ENCODE measurements at places on chromosomes 6 and 20.

GRCh38 chr6:28978133-28978491 is 27.0 kb downstream of the ZNF311 start:
- no peak for DNase-seq

GRCh38 chr20:22411627-22412450 is 172.5 kb downstream of the FOXA2 start:
- DNase-seq, result peak; percentile 91

DNA sequence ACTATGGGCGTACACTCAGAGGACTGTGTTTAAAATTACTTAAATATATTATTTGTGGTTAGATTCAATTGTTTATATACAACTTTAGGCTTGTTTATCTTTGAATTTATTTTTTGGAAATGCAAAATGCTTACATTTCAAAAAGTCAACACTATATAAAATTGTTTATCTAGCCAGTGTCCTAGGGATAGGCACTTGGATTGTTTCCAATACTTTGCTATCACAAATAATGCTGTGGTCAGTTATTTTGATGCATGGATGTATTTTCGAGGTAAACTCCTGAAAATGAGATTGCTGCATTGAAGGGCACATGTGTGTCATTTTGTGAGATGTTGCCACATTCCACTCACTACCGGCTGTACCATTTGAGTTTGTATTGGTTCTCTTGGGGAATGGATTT is 213.9 kb downstream of the SLC24A3 start:
- DNase-seq, result no peak

GRCh38 chr6:143037470-143037869 is 23.2 kb upstream of the AIG1 start:
- DNase-seq, result no peak

- DNase-seq, result peak; percentile 52
Measured at GRCh38 chr20:4192378-4193068, 177.2 kb upstream of the RNF24 start.

DNA sequence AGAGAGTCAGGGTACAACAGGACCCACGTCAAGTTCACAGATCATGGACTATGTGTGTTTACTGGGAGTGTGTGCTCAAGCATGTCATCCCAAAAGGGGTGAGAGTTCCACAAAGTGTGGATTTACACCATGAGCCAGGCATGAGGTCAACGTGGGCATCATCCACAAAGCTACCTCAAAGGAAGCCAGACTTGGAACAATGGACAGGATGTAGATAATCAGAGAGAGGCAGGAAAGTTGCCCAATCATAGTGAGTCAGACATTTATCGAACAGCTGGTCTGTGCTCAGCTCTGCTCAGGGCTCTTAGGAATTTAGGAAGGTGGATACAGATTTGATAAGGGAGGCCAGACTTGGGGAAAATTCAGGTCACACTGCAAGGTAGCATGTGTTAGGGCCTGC is 317.2 kb upstream of the CDYL start:
- DNase-seq, result peak; percentile 89

- DNase-seq, result no peak
Measured at GRCh38 chr20:57027777-57028176, 238.7 kb downstream of the BMP7 start.

- DNase-seq, result no peak
Measured at GRCh38 chr20:57652606-57653545, 32.6 kb upstream of the ZBP1 start.

DNA sequence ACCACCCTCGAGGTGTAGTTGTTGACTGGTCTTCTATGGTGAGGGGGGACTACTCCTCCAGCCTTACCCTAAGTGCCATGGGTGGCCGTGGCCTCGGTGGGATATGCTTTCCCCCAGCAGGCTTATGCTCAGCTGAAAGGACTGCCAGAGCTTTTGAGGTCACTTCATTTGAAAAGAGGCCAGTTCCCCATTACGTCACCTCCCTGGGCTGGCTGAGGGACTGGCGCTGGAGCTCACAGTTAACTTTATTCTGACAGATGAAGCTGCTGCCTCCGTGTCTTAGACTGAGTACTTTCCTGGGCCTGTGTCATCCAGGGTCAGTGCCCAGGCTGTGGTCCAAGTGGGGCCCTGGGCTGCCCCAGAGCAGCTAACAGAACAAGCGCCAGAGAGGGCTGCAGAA is 42.8 kb upstream of the PCMTD2 start:
- DNase-seq, result peak; percentile 60

GRCh38 chr6:157063176-157063905 is 260.0 kb downstream of the TMEM242 start:
- no peak for DNase-seq

DNA sequence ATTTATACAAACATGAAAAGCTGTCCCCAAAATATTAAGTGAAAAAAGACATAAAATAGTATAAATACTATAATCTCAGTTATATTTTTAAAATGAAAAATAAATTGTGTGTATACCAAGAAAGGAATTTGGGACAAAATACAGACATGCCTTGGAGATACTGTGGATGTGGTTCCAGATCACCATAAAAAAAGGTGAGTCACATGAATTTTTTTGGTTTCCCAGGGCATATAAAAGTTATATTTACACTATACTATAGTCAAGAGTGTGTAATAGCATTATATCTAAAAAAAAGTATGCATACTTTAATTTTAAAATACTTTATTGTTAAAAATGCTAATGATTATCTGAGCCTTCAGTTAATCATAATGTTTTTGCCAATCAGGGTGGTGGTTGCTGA is 17.4 kb upstream of the SDHAF4 start:
- no peak for DNase-seq

DNA sequence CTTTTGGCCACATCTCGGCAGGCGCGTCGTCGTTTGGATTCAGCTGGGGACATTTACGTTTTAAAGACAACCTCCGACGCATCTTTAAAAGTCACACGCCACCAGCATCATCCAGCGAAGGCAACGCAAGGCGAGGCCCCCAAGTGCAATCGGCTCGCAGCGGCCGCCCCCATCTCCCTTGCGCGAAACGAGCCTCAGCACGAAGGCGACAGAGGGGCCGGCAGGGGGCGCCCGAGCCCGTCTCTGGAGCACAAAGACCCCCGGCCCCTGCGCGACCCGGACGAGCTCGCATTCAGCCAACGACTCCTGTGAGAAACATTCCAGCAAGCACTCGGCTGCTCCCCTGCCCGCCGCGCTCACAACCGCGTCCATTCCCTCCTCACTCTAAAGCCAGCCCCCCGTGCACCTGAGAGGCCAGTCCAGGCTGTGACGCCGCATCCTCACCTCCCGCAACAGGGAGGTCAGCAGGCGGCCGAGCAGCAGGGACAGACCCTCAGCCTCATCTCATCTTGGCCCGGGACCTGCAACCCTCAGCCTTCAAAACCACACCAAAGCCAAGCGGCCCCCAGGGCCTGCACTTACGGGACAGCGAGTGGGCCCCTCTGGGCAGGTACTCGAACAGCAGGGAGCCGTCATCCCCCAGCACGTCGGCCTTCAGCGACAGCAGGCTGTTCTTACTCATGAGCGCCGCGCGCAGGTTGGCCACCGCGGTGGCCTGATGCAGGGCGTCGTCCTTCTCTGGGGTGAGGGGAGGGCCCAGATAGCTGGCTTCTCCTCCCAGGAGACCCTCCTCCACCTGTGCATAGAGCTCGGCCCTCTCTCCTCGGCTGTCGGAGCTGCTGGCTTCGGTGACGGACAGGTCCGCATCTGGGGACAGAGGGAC is 35.8 kb downstream of the SLC2A4RG start:
- DNase-seq, result peak; percentile 10

DNA sequence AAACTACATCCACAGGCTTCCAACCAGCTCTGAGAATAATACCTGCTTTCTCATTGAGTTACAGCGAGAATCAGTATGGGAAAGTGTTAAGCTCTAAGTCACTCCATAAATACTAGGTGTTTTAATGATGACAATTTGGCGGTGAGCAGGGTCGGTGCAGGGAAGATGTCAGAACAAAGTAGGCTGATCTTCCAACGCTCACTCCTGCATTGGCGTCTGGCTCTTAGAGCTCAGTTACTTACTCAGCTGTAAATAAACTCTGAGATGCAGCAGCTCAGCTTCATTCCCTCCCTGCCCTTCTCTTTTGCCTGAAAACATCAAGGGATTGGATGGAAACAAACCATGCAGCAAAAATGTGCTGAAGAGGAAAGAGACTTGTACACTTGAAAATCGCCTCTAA is 102.5 kb upstream of the SPACA1 start:
- DNase-seq, result no peak

DNA sequence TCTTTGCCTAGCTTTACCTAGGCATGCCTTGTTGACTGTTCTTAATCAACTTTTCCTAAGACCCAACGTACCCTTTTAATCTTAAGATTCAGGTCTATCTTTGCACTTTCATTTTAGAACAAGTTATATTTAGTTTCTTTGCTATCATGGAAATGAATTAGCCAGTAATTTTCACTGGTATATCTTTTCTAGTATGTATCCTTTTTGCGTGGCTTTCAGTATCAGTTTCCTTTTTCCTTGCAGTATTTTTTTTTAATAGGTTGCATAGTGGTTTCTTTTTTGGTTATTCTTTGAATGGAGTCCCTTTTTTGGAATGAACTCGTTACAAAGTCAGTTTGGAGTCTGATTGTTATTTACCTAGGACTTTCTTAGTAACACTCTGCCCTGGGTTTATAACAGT is 7.3 kb downstream of the ANKEF1 start:
- DNase-seq, result no peak

DNA sequence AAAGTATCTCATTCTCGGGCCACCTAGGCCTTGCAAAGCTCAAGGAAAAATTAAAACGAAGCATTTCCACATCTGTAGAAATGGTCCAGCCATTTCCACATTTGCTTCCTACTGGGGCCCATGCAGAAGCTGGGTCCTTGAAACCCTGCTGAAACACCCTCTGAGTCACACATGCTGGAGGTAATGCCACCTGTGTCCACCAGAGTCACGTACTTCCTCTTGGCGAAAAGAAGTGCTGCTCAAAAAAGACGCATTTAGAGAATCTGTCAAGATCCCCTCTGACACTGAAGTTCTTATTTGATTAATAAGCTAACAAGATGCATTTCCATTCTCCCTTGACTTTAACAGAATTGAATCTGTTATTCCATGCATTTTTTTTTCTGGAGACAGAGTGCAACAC is 423.2 kb downstream of the PREX1 start:
- no peak for DNase-seq
